CD4-positive, alpha-beta T cell treated with Interleukin-6 for 4 hours (primary cell): ENCODE measurements at places on chromosomes 1 and 21.

DNA sequence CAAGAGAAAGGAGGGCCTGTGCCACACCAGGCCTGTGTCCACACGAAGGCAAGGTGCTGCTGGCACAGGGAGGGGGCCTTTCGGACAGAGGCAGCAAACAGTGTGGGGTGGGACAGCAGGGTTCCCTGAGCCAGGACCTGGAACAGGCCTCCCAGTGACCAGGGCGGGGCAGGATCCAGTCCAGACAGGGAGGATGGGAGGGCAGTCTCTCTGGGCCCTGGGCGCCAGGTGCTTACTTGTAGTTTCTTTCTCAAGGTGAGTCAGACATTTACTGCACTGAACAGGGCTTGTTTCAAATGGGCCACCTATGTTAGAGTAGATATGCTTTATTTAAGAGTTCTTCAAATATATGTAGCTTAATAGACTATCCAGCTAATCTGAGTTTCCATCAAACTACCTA is 52.8 kb upstream of the STUM start:
- DNase-seq, result no peak

DNA sequence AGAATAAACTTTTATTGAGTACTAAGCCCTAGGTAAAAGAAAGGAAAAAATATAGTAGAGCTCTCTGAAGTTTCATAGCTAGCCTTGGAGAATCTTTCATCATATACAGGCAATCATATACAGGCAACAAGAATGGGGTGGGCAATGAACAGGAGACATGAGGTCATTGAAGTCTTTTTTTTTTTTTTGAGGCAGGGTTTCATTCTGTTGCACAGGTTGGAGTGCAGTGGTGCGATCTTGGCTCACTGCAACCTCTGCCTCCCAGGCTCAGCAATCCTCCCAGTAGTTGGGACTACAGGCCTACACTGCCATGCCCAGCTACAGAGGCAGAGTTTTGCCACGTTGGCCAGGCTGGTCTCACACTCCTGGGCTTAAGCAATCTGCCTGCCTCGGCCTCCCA is 22.1 kb downstream of the RUSC1 start:
- no peak for DNase-seq

- no peak for DNase-seq
Measured at GRCh38 chr1:60948486-60948885, 133.9 kb upstream of the NFIA start.

- DNase-seq, result no peak
Measured at GRCh38 chr21:14762734-14763694, 216.9 kb upstream of the SAMSN1 start.

GRCh38 chr1:156150333-156151011 is 2.9 kb upstream of the SEMA4A start:
- DNase-seq, result no peak

- DNase-seq, result no peak
Measured at GRCh38 chr1:40977716-40978115, 1.8 kb upstream of the CTPS1 start.

- peak; percentile 26 for DNase-seq
Measured at GRCh38 chr1:211606332-211606913, 27.5 kb upstream of the SLC30A1 start.

GRCh38 chr1:36836916-36837315 is 197.4 kb downstream of the GRIK3 start:
- DNase-seq, result no peak

DNA sequence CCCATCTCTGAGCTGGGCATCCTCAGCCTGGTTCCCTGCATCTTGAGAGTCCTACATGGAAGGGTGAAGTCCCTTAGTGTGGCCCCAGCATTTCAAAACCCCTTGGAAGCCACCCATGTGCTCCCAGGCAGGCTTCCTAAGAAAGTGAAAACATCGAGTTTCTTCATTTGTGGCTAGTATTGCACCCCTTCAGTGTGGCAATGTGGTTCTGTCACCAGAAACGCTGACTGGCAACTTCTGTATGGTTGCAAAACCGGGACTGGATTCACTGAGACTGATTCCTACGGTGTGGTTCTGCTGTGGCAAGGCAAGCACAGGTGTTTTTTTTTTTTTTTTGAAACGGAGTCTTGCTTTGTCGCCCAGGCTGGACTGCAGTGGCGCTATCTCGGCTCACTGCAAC is 9.0 kb upstream of the IFNGR2 start:
- no peak for DNase-seq

- DNase-seq, result no peak
Measured at GRCh38 chr1:90382161-90382560, 334.9 kb downstream of the BARHL2 start.

DNA sequence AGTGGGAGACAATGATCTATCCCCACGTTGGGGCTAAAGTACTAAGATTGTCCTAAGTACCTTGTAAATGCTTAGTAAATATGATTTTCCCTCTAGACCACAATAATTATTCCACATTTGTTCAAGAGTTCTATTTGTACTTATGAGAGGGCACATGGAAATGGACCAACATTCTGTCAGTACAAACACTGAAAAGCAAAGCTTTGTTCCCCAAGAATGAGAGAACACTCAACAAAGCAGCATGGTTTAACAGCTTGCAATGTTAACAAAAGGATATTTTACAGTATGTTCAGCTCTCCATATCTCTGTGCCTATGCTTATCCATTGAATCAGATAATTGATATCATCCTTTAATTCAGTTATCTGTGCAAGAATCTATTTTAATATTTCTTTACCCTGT is 35.4 kb downstream of the RBM11 start:
- DNase-seq, result no peak

DNA sequence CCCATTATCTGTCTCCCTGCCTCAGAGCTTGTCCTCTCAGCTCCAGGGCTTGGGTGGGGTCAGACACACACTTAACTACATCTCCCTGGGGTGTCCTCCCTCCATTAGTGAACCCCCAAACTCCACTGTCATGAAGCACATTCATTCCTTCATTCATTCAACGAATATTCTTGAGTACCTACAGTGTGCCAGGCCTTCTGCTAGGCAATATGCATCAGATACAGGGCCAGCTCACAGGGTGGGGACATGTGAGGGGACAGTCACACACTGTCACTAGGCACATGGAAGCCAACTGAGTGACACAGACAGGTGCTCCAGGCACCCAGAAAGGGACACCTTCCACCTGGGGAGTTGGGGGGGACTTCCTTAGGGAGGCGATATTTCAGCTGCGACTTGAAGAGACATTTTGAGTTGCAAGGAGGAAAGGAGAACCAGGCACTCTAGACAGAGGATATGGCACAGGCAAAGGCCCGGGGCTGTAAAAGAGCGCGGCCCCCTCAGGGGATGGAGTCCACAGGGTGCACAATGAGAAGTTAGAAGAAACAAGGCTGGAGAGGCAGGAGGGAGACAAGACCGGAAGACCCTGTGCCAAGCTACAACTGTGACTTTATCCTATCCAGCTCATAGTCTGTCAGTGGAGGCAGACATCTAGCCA is 8.7 kb upstream of the S100A8 start:
- DNase-seq, result no peak

DNA sequence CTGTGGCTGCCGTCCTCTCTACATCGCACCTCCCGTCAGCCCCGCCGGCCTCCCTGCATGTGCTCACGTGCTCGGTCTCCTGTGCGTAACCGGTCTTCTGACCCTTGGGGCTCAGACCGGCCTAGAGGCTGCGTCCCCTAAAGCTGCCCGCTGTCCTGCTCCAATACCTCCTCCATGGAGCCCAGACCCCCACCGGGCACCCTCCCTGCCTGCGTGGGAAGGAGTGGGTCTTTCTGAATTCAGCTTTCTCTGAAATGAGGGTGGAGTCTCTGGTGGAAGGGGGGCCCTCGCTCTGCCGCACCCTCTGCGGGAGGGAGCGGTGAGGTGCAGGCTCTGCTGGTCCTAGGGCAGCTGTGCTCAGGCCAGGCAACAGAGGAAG is 18.7 kb upstream of the POFUT2 start:
- no peak for DNase-seq

GRCh38 chr1:172766462-172766861 is 107.6 kb downstream of the FASLG start:
- no peak for DNase-seq

GRCh38 chr1:41735631-41736260 is 183.0 kb downstream of the HIVEP3 start:
- no peak for DNase-seq

DNA sequence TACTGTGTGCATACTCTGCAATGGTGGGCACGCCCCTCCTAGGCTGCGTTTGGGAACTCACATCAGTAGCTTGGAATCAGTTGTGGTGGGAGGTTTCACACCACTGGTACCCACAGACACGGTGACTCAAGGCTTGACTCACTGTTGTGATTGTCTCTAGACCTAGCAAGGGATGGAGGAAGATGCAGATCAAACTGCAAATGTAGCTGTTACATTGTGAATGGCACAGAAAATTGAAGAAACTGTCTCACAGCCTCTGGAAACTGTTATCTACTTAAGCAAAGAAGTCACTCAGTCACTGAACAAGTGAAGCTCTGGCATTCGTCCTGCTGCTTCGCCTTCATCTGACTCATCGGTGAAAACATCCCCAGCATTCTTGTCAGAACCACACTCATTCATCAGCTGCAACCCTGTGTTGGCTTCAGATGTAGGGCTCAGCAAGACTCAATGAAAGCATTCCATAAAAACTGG is 59.5 kb downstream of the POFUT2 start:
- peak; percentile 74 for DNase-seq

DNA sequence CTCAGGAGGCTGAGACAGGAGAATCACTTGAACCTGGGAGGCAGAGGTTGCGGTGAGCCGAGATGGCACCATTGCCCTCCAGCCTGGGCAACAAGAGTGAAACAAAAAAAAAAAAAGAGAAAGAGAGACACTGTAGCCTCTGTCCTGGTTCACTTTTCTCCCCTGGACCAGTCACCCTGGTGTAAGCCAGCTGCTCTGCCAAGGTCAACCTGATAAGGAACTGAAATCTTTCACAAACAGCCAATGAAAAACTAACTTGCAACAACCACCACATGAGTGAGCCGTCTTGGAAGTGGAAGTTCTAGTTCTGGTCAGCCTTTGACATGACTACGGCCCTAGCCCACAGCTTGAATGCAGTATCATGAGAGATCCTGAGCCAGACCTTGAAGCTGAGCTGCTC is 36.8 kb upstream of the CXADR start:
- DNase-seq, result no peak

- no peak for DNase-seq
Measured at GRCh38 chr21:19683492-19683891, 1279.9 kb upstream of the TMPRSS15 start.

- DNase-seq, result no peak
Measured at GRCh38 chr1:89877756-89878155, 56.9 kb downstream of the LRRC8D start.

- DNase-seq, result no peak
Measured at GRCh38 chr1:244406337-244406736, 45.4 kb downstream of the ADSS2 start.

- peak; percentile 77 for DNase-seq
Measured at GRCh38 chr1:206106328-206107167, 10.6 kb downstream of the AVPR1B start.

DNA sequence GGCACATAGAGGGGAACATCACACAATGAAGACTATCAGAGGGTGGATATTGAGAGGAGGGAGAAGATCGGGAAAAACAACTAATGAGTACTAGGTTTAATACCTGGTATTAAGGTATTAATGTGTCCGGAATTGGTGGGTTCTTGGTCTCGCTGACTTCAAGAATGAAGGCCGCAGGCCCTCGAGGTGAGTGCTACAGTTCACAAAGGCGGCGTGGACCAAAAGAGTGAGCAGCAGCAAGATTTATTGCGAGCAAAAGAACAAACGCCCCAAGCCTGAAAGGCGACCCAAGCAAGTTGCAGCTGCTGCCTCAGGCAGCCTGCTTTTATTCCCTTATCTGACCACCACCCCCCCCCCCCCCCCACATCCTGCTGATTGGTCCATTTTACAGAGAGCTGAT is 2022.8 kb downstream of the NCAM2 start:
- no peak for DNase-seq

- no peak for DNase-seq
Measured at GRCh38 chr21:40839521-40839920, 7.4 kb downstream of the DSCAM start.

GRCh38 chr21:45383111-45383614 is 21.8 kb upstream of the COL18A1 start:
- no peak for DNase-seq

GRCh38 chr1:243313635-243314536 is 58.0 kb downstream of the SDCCAG8 start:
- DNase-seq, result no peak

- DNase-seq, result no peak
Measured at GRCh38 chr1:161481624-161482392, 23.4 kb upstream of the FCGR2A start.

GRCh38 chr1:25797939-25798338 is 2.1 kb upstream of the SELENON start:
- peak; percentile 58 for DNase-seq

- no peak for DNase-seq
Measured at GRCh38 chr21:34970167-34970500, 79.0 kb downstream of the RUNX1 start.

- no peak for DNase-seq
Measured at GRCh38 chr21:41923631-41924367, 30.0 kb downstream of the C2CD2 start.

GRCh38 chr1:6001992-6002576 is 9.9 kb upstream of the NPHP4 start:
- DNase-seq, result no peak

- DNase-seq, result no peak
Measured at GRCh38 chr21:42058631-42059111, 12.4 kb upstream of the UMODL1 start.

GRCh38 chr21:31873275-31873695 is 465 bp downstream of the HUNK start:
- no peak for DNase-seq

DNA sequence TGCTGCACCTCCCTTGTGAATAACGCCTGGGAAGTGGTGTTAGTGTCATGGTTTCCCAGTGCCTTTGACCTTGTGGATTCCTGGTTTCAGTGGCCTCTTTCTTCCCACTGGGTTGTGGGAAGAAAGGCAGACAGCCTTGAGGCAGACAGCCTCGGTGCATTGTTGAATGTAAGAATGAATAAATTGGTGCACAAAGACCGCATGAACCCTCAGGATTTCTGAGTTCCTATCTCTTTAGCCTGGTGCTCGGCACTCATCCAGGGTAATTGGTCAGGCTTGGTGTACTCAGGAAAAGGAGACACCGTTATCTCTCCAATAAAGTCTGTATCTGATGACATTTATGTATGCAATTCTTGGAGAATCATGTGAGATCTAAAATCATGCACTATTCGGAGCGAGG is 5.1 kb downstream of the ZNF362 start:
- no peak for DNase-seq

DNA sequence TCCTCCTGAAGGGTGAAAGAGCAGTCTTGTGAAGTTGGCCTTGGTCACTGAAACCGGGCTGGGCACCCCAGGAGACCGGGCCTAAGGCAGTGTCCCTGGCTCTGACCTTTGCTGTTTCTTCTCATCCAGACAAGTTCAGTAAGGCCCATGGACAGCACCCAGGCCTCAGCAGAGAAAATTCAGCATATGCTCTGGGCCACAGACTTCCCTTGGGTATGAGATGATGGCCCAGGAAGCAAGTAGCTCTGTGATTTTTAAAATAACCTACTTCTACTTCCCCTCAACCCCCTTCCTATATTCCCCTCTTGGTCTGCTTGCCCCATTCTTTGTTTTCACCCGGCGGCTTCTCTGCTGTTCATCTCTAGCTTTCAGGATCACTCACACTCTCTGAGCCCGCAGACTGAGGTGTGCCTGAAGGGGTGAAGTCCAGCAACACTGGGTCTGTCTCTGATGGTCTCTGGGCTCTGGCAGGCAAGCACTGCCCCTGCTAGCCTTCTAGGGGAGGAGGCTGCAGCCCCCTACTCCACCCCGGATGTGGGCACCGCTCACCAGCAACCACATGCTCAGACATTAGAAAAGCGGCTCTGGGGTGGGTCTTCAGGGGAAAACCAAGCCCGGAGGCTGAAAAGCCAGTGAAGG is 2.9 kb upstream of the GPR25 start:
- peak; percentile 31 for DNase-seq

GRCh38 chr1:211589782-211590721 is 11.1 kb upstream of the SLC30A1 start:
- DNase-seq, result no peak
